ENCODE measurements at places on chromosomes 11 and 22.

GRCh38 chr22:21079493-21079892, 33.7 kb downstream of the LRRC74B start:
- no peak for DNase-seq

DNA sequence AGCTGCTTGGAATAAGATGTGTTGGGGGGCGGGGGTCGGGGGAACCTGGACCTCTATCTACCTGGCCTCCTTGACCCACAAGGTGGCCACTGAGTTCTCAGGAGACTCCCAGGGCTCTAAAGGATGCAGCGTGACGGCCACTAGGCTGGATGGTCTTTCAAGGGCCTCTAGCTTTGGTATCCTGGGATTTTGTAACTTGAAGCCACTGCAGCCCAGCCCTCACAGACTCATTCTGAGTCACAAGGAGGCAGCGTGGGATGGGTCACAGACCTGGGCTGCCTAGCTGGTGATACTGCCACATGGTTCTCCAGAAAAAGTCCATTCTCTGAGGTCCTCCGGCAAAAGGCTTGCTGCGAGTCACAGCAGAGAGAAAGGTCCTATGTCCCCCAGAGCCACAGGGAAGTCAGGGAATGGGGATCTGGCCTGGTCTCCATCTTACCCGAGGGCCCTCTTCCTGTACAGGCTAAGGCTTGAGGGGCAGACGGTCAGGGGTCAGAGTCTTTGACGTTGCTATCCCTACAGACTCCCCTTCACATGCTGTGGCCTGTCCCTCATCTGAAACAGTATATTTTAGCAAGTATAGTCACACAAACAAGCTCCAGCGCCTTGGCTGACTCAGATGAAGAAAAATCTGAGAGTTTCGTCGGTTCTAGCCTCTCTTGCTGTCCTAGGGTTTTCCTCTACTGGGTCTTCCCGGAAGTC, 52.4 kb downstream of the KCNC1 start:
- DNase-seq = no peak

DNA sequence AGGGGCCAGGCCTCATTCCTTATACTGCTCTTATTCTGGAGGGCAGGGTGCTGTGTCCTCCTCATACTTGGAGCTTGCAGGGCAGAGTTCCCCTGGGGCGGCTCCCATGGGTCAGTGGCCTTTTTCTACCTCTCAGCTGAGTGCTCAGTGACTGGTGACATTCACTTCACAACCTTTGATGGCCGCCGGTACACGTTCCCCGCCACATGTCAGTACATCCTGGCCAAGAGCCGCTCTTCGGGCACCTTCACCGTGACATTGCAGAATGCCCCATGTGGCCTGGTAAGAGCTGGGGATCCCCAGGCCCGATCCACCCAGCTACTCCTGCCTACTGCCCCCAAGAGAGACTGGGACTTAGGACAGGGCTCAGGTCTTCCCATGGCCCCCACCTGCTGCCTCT, 14.5 kb downstream of the OTOG start:
- DNase-seq = no peak

GRCh38 chr11:116691771-116692177, 81.0 kb downstream of the BUD13 start:
- DNase-seq = peak; percentile 32

DNA sequence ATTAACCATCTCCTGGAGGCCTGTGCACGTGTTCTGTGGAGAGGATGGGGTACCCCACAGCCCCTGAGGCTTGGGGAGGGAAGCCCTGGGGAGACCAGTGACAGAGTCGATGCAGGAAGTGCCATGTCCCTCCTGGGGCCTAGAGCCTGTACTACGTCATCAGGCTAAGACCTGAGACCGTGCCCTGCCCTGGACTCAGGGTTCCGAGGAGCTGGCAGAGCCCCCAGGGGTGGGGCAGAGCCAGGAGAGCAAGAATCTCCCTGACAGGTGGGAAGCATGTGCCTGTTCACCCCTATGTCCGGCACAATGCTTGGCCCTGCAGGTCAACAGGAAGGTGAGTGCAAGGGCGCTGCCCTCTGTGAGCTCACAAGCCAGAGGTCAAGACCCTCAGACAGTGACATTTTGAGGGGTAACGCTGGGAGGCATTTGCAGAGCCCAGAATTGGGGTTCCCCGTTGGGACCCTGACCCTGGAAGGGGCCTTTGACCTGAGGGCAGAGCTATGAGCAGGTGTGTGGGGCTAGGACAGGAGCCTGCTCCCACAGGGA, 781.6 kb downstream of the BRD1 start:
- no peak for DNase-seq

DNA sequence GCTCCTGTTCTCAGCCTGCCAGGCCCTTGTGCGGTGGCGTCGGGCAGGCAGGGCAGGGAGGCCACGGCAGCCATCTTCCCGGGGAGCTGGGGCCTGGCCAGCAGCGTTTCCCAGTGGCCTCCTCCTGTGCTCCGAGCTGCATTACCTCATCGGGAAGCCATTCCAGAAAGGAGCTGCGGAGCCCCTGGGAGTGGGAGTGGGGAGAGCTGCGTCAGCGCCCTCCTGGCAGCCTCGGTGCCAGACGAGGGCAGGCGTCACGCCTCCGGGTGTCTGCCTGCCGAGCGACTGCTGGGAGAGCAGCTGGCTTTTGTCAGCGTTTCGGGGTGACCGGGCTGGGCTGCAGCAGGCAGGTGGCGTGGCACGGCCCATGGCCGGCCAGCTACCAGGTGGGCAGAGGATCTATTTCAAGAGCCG, 30.9 kb upstream of the WNT7B start:
- DNase-seq = no peak

DNA sequence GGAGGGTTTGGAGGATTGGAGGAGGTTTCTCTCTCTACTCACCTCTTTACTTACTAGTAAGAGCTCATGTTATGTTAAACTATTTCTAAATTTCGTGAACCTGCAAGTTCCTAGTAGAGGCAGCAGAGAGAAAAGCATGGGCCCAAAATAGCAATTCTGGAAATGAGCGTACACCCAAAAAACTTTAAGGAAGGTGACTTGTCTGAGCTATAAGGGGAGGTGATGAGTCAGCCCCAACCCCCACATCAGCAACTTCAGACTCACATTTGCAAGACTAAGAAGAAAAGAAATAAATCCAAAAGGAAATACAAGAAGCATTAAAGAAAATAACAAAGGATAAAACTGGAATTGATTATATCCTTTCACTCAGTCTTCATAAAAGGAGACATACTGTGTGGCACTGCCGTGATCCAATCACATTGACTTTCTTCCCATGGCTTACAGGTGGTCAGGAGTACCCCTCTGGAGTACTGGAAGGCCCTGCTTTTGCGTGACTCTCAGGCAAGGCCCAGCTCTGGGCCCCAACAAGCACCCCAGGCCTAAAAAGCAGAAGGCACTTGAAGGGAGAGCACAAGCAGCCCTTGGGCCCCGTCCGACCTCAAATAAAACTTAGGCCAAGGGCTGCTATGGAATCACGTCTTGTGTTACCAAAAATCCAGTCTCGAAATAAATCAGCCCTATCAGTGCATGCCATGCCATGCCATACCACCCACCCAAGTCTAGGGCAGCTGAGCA, 14.3 kb downstream of the PACSIN2 start:
- no peak for DNase-seq
